ENCODE measurements at places on chromosomes 16 and 17.

DNA sequence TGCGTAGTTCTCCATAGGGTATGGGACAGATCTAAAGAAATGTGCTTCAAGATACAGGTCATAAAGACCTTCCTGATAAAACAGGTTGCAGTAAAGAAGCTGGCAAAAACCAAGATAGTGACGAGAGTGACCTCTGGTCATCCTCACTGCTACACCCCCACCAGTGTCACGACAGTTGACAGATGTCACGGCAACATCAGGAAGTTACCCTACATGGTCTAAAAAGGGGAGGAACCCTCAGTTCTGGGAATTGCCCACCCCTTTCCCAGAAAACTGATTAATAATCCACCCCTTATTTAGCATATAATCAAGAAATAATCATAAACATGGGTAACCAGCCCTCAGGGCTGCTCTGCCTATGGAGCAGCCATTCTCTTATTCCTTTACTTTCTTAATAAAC lies 46.3 kb downstream of the CLEC19A start:
- DNase-seq = no peak

DNA sequence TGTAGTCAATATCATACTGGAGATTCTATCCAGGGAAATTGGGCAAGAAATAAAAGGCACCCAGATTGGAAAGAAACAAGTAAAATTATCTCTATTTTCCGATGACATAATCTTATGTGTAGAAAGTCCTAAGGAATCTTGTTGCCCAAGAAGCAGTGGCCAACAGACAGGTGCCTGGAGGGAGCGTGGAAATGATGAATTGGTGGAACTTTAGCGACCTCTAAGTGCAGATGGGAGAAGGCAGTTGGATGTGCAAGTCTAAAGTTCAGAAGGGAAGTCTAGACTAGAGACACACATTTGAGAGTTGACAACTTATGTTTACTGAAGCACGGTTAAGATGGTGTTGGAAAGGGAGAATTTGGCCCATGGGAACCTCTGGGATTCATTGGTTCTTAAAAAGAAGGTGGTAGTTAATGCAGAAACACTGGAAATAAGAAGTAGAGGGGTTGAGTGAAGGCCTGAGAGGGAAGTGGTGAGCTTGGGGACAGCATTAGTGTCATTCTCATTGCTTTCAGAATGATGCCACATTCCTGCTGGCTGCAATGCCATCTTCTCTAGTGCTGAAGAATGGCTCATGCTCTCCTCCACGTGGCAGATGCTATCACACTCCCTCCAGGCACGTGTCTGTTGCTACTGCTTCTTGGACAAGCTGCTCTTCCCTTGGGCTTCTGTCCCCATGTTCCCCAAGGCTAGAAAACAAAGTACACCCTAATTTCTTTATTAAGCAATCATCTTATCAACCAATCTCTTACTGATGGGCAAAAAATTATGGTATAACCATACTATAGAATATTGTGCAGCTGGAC lies 24.0 kb downstream of the TAT start:
- no peak for DNase-seq

DNA sequence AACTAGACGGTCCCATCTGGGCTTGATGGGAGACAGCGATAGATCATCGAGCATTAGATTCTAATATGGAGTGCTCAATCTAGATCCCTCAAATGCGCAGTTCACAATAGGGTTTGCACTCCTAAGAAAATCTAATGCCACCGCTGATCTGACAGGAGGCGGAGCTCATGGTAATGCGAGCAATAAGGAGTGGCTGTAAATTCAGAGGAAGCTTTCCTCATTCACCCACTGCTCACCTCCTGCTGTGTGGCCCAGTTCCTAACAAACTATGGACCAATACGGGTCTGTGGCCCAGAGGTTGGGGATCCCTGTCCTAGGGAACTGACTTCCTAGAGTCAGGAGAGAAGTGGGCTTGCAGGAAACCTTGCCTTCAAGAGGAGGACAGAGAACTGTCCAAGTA lies 25.2 kb upstream of the AMZ2 start:
- no peak for DNase-seq

- peak; percentile 74 for DNase-seq
These were observed 15.0 kb upstream of the CPD start for GRCh38 chr17:30363715-30364202.

GRCh38 chr16:78961464-78961863 lies 639.1 kb downstream of the MAF start:
- DNase-seq = no peak

- DNase-seq = no peak
These were observed 18.1 kb downstream of the PPL start for GRCh38 chr16:4918781-4919251.

GRCh38 chr16:4002121-4002520 lies 114.1 kb downstream of the ADCY9 start:
- no peak for DNase-seq

GRCh38 chr17:68704871-68705713 lies 103.9 kb upstream of the FAM20A start:
- no peak for DNase-seq

GRCh38 chr17:35368081-35368830 lies 5.2 kb downstream of the SLFN11 start:
- no peak for DNase-seq

DNA sequence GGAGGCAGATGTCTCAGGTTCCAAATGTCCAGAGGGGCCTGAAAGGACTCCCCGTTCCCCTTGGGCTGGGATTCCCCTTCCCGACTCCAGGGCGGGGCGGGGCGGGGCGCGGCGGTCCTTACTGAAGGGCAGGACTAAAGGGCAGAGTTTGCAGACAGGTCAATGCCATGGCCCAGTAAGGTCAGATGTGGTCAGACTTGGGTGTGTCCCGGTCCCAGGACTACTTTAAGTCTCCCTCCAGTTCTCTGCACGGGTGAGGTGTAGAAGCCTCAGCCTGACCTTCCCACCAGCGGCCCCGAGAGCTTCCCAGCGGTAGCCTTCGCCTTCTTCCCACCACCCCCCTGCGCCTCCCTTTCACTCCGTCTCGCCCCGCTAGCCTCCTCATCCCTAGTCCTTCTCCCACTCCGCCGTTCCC lies 532 bp downstream of the KDM6B start:
- DNase-seq = no peak

DNA sequence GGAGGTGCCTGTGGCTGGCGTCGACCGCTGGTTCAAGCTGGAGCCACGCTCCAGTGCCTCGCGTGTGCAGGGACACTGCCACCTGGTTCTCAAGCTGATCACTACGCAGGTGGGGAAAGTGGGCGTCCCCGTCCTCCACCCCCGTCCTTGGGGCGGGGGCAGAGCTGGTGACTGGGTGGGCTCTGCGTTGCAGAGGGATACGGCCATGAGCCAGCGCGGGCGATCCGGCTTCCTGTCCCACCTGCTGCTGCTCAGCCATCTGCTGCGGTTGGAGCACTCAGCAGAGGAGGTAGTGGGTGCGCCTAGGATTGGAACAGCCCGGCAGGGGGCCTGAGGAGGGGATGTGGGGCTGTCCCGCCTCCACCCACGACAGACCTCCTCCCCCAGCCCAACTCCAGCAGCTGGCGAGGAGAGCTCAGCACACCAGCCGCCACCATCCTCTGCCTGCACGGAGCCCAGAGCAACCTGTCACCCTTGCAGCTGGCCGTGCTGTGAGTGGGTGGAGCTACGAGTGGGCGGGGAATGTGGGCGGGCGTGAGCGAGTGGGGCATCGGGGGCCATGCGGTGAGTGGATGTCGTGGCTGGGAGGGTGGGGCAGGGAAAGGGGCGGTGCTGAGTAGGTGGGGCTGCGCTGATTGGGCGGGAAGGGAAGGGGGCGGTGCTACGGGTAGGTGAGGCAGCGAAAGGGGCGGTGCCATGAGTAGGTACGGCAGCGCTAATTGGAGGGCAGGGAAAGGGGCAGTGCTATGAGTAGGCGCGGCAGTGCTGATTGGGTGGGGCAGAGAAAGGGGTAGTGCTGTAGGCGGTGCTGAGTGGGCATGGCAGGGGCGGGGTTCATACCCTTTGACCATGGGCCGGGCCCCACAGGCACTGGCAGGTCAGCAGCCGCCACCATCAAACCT lies 8.9 kb downstream of the TSR3 start:
- peak; percentile 88 for DNase-seq

DNA sequence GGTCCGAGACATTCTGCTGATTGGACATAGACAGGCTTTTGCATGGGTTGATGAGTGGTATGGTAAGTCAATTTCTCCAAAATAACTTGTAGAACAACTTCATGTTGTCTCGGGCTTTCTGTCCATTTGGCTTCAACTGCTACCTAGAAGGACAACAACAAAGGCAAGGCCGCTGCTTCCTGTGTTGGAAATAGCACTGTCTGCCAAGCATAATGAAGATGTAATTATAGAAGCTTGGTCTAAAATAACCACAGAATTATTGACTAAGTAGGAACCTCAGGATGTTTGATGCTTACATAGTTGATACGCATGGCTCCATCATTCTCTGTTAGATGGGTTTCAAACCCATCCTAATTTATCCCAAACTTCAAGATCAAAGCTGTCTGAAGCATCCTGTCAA lies 42.3 kb upstream of the NOL11 start:
- DNase-seq = no peak

DNA sequence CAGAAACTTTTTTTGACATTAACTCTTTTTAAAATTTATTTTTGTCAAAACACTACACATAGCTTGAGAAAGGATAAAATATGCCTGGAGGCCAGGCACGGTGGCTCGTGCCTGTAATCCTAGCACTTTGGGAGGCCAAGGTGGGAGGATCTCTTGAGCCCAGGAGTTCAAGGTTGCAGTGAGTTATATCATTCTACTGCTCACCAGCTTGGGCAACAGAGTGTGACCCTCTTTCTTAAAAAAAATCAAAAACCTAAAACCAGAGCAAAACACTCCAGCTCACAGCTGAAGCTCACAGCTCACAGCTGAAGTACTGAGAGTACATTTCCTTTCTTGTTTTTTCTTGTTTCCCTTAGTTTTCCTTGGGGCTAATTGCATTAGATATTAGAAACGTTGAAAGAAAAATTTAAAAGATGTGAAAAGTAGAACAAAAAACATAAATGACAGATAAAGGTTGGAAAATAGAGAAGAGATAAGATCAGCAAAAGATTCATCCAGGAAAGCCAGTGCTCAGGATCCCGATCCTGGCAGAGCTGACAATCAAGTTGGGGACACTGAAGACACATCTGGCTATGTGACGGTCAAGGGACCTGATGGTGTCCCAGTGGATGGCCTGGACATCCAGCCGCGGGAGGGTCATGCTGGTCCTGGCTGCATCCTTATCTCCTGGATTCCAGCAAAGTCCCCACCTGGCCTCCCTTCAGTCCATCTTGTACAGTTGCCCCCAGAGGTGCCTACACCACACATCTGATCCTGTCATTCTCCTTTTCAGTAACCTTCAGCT lies 9.8 kb downstream of the CHST6 start:
- no peak for DNase-seq

GRCh38 chr17:59492091-59492451 lies 73.3 kb upstream of the DHX40 start:
- DNase-seq = no peak

DNA sequence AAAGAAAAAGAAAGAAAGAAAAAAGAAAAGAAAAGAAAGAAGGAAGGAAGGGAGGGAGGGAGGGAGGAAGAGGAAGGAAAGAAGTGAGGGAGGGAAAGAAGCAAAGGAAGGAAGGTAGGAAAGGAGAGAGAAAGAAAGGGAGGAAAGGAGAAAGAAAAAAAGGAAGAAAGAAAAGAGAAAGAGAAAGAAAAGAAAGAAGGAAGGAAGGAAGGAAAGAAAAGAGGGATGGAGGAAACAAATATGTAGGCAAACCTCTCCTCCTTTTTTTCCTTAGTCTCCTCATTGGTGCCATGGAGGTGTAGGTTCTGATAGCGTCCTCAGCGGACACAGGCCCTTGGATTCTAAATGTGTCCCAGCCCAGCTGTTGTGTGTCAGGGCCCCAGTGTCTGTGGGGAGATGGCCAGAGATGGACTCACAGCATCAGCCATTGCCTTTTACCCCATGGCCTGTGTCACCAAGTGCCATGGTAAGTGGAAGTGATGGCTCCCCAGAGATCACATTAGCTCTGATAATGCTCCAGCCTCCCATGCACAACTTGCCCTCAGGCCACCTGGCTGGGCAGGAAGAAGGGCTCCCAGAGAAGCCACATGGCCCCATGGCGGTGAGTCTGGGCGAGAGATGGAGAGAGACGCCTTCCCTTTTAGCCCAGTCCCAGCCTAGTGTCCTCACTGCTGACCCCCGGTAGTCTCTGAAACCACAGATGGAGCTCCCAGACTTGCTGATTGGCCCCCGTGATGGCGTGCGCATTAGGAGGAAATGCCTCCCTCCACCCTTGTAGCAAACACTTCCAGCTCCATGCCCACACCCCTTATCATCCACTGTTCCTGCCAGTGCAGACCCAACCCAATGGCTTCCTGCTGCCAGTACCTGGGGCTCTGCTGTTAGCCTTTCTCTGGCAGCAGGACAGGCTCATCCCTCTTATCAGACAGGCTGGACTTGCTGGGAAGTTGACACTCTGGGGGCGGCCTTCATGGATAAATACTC lies 3.7 kb upstream of the SLC6A2 start:
- no peak for DNase-seq

DNA sequence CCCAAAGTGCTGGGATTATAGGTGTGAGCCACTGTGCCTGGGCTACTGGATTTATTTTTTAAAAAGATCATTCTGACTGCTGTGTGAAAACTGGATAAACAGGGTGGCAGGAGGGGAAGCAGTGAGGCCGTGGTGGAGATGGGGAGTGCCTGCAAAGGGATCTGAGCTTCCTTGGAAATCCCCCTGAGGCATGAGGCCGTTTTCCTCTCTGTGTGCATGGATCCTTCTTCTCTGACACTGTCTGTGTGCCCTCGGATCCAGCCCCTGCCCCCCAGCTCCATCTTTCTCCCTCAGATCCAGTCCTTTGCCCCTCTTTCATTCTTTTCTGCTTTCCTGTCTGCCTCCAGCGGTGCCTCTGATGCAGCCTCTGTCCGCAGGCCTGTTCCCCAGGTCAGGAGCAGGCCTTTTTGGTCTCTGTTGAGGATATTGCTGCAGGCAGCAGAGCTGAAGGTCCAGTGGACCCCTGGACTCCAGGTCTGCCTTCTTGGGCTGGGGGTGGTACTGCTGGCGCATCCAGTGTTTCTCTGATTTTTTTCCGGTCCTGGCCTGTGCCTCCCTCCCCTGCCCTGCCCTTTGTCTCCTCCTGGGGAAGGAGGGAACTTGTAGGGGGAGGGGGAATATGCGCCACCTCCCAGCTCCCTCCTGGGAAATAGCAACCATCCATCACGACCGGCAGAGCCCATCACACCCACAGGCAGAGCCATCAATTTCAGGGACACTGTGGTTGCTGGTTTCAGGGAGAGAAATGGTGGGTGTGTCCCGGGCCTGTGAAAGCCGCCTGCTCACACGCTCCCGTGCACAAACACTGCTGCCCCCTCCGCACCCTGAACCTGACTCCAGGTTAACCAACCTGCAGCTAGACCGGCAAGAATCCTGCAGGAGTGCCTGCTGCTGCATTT lies 17.0 kb downstream of the MGAT5B start:
- no peak for DNase-seq

- peak; percentile 10 for DNase-seq
These were observed 42.0 kb upstream of the TMC5 start for GRCh38 chr16:19375561-19376158.

DNA sequence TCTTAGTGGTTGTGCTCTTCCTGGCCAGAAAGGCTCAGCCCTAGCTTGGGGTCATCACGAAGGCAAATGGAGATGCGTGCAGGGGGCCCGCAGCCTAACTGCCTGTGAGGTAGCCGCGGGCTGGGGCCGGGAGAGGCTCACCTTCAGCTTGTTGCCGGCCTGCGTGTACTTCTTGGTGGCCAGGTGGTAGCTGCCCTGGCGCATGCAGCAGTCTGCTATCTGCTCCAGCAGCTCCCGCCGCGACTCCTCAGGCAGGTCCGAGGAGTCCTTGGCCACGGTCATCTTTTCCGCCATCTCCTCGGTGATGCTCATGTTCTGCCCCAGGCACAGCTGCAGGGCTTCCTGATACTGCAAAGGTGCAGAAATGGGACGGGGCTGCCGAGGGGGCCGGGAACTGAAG lies 13.0 kb upstream of the TMEM204 start:
- no peak for DNase-seq

Data from activated T-cell treated with anti-CD3 and anti-CD28 coated beads for 48 hours (primary cell).